Inflammatory macrophage treated with lipopolysaccharide for 1 hour (primary cell): ENCODE measurements at places on chromosomes 11 and 22.

- no peak for DNase-seq
These were observed 10.5 kb upstream of the NFAM1 start for GRCh38 chr22:42442748-42443147.

- no peak for DNase-seq
These were observed 324.3 kb upstream of the SYN3 start for GRCh38 chr22:33382436-33382835.

- no peak for DNase-seq
These were observed 1.3 kb upstream of the CLDN25 start for GRCh38 chr11:113778111-113778910.

GRCh38 chr22:48780597-48781277 lies 1046.9 kb downstream of the BRD1 start:
- no peak for DNase-seq

DNA sequence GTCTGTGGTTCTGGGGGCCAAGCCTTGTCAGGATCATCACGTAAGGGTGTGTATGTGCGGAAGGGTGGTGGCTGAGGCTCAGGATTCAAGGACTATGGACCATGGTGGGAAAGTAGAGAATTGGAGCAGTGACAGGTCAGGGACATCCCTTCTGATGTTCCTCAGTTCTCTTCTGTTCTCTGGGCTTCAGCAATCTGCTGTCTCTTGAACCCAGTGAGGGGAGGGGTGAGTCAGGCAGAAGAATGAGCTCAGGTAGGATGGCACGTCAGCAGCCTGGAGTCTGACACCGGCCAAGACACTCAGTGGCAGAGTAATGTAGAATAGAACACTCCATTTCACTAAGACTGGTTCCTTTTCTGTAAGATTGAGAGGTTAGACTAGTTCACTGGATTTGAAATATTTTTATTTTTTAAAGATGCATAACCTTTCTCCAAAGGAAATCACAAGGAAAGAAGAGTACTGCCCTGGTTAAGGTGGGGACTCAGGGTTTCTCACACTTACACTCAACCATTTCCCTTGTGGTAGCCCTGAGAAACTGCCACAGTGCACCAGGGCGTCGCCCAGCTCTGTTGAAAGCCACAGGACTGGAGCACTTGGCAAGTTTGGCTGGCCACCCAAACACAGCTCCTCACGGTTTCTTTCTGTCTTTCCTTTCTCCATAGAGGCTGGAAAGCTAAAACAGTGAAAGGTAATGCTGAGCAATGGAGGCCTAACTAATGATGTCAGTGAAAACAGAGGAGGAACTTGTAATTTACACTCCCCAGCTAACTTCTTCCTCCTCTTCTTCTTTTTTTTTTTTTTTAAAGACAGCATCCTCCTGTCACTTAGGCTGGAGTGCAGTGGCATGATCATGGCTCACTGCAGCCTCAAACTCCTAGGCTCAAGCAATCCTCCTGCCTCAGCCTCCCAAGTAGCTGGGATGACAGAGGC lies 23.1 kb upstream of the MICAL2 start:
- peak; percentile 25 for DNase-seq
